ENCODE measurements at places on chromosomes 16 and 17.

GRCh38 chr17:45361451-45361850, 44.6 kb upstream of the MAP3K14 start:
- DNase-seq, result no peak

- peak; percentile 98 for DNase-seq
Measured at GRCh38 chr17:80219013-80219762, 945 bp downstream of the SGSH start.

- DNase-seq, result no peak
Measured at GRCh38 chr17:15965528-15965927, 20.6 kb downstream of the ADORA2B start.

DNA sequence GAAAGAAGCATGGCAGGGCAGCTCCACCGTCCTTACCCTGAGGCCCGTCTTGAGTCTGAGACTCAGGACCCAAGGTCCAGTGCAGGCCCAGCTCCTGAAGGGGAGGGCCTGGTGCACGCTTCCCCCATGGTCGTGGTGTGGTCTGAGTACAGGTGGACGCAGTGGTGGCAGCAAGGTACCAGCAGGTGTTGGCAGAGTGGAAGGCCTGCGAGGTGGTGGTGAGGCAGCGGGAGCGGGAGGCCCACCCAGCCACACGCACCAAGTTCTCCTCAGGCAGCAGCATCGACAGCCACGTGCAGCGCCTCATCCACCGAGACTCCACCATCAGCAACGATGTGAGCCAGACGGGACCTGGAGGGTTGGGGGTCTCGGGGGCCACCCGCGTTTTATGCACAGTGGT, 27.7 kb downstream of the MNT start:
- no peak for DNase-seq

DNA sequence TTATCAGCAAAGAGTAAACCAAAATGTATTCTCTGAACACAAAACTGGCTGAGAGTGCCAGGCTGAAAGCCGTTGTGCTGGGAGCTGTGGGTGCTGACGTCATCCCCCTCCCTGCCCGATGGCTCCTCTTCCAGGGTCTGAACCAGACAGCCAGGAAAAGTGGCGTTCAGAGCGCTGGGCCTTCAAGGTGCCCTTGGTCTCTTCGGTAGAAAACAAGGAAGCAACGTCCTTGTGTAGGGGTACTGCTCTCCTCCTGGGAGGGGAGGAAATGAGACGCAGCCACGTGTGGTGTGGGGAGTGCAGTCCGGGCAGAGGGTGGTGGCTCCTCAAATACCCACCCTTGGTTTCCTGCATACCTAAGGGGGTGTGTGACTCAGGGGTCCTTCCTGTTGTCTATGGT, 394.7 kb downstream of the SEC14L1 start:
- peak; percentile 26 for DNase-seq

- DNase-seq, result no peak
Measured at GRCh38 chr17:76139801-76140660, 1.0 kb downstream of the FOXJ1 start.

- DNase-seq, result peak; percentile 59
Measured at GRCh38 chr17:58344791-58345157, 7.2 kb downstream of the SUPT4H1 start.

GRCh38 chr17:47987240-47987835, 16.4 kb downstream of the CDK5RAP3 start:
- DNase-seq, result no peak

GRCh38 chr17:30808785-30809286, 15.7 kb downstream of the CRLF3 start:
- DNase-seq, result peak; percentile 93

GRCh38 chr16:1088295-1089170, 7.5 kb downstream of the C1QTNF8 start:
- no peak for DNase-seq

GRCh38 chr17:66541461-66542128, 239.2 kb downstream of the PRKCA start:
- peak; percentile 56 for DNase-seq

GRCh38 chr16:72112906-72113615, 19.4 kb downstream of the DHX38 start:
- no peak for DNase-seq

GRCh38 chr16:49574826-49575225, 201.2 kb downstream of the C16orf78 start:
- no peak for DNase-seq

- no peak for DNase-seq
Measured at GRCh38 chr16:5026664-5027063, 7.1 kb downstream of the NAGPA start.

DNA sequence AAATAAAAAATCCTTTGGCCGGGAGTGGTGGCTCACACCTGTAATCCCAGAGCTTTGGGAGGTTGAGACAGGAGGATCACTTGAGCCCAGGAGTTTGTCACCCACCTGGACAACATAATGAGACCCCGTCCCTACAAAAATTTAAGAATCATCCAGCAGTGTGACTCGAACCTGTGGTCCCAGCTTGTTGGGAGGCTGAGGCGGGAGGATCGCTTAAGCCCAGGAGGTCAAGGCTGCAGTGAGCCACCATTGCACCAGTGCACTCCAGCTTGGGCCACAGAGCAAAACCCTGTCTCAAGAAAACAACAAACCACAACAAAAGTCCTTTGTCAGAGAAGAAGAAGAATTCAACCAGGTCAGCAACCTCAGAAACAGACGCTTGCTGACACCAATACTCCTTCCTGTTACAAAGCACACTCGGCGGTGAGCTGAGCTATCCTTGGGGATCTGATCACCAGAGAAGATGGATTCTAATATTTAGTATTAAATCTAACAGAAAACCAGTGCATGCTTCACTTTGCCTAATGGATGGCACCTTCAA, 12.9 kb upstream of the PVALEF start:
- no peak for DNase-seq

DNA sequence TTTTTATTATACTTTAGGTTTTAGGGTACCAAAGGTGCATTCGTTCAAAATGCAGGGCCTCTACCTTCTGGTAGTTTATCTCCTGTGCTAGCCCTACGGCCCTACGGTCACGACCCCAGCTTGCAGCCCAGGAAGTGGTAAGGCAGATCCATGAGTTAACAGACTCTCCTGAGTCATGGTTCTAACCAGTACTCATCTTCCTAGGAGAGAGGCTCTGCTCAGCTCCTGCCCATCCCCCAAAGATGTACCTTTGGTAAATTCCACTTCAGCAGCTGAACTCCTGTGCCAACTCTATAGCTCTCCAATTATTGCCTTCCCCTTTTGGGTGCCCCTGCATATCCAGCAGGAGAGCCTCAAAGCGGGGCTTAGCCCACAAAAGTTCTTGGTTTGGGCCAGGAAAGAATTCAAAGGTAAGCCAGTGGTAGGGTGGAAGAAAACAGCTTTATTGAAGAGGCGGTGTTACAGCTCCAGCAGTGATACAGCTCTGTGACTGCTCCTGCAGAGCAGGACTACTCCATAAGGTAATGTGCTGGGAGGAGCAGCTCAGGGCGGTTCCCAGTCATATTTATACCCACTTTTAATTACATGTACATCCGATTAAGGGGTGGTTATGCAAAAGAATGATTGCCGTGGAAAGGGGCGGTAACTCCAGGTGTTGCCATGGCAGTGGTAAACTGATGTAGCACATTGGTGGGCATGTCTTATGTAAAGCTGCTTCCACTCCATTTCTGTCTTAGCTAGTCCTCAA, 241.4 kb downstream of the PMP22 start:
- no peak for DNase-seq

- no peak for DNase-seq
Measured at GRCh38 chr17:66018786-66019185, 173.1 kb downstream of the CEP112 start.

- no peak for DNase-seq
Measured at GRCh38 chr16:12876778-12877177, 24.6 kb upstream of the SHISA9 start.

DNA sequence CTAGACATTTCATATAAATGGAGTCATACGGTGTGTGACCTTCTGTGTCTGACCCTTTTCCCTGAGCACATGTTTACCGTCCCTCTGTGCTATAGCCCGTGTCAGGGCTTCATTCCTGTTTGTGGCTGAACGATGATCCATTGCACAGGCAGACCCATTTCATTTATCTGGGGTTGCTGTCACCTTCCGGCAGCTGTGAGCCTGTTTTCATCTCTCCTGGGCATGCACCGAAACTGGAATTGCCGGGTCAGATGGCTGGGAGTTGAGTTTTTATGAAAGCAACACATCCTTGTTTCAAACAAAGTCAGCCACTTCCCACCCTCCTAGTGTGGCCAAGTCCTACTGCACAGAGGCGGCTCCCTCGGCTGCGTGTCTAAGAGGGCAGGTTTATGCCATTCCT, 25.5 kb downstream of the BAIAP2 start:
- DNase-seq, result no peak

DNA sequence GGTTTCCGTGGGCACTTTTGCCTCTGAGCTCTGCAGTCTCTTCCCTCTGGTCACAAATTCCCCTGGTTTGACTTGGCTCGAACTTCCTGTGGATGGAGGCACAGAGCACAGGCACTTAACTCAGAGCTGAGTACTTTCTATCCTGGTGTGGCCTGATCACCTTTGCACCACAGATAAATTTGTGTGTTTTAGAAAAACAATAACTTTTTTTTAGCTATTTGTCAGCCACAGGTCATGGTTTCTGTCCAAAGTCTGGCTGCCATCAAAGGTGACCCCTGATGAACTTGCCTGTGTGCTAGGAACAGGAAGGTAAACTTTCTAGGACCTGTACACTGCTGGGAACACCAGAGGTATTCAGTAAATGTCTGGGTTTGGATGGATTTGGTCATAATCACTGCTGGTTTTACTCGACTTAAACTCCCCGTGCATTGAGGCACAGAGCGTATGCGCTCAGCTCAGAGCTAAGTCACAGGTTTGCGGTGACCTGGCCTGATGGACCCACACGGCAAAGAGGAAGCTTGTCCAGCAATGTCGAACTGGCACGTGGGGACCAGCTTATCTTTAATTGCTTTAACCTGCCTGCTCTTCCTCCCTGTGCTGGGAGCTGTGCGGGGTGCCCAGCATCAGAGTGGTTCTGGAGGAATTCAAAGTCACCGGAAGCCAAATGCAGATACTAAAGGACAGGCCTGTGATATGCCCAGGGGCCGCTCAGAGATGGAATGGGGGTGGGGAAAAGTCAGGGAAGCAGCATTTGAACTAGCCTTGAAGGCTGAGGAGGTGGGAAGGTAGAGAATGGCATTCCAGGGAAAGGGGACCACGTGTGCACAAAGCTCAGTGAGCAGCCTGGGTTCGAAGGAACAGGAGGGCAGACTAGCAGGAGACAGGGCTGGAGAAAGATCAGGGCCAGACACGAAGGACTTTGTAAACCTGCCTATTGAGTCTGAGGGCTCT, 12.9 kb downstream of the SLC13A5 start:
- no peak for DNase-seq

DNA sequence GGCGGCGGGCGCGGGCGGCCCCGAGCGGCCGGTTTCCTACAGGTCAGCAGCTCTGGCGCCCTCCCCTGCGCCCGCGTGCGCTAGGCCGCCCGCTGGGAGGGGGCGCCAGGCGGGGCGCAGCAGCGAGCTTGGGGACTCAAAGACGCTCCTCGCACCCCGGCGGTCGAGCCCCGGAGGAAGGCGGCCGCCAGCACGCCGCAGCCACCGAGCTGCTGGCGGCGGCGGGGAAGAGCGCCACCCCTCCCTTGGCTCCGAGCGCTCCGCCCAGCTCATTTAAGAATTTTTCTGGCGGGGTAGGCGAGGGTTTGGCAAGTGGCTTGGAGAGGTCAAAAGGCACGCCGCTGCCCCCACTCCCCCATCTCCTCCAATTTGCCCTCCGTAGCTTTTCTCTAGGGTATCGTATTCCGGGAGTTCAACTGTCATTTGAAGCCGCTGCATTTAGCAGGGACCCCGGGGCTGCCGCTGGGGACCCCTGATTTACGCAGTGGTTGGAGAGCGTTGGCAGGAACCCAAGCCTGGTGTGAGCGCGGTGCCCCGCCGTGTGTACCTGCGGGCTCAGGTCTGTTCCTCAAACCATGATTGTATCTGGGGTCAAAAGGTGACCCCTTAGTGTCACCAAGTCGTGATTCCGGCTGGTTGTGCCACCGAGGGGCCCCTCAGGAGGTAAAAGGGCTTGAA, 59.5 kb upstream of the GSE1 start:
- DNase-seq, result peak; percentile 86

- DNase-seq, result no peak
Measured at GRCh38 chr16:88423448-88423850, 29.6 kb upstream of the ZFPM1 start.

GRCh38 chr16:57304169-57305061, 19.9 kb upstream of the PLLP start:
- no peak for DNase-seq

GRCh38 chr17:76742958-76743357, 5.0 kb downstream of the MFSD11 start:
- no peak for DNase-seq

DNA sequence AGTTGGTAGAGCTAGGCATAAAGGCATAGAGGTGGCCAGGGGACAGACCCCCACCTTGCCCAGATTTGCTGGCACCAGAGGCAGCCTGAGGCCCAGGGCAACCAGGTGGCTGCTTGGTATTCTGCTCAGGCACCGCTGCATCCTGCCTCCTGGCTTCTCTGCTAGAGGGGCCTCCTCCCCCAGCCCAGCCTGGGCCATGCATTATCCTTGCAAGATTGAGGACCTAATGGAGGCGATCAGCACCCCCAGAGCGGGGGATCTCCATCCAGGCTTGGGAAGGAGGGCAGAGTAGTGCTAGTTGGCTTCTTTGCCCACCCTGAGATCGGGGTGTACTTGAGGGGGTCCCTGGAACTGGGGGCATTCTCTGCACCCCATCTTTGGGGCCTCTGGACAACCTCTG, 23.8 kb downstream of the CDK5RAP3 start:
- DNase-seq, result no peak

- peak; percentile 66 for DNase-seq
Measured at GRCh38 chr16:14329727-14330350, 258.7 kb downstream of the MRTFB start.

DNA sequence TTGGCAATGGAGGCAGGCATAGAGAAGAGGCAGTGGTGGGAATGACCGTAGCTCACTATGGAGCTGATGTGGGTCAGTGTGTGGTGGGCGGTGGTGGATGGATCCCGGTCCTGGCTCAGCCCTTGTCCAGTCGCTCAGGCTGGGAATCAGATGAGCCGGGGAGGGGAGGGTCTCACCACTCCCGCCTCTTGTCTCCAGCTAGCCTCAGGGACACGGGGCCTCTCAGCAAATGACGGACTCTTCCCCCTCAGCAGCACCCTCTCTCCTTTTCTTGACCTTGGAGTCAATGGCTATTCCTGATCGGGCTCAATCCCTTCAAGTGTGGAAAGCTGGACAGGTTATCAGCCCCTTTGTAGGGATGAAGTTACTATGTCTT, 208.5 kb downstream of the NTN1 start:
- DNase-seq, result no peak

DNA sequence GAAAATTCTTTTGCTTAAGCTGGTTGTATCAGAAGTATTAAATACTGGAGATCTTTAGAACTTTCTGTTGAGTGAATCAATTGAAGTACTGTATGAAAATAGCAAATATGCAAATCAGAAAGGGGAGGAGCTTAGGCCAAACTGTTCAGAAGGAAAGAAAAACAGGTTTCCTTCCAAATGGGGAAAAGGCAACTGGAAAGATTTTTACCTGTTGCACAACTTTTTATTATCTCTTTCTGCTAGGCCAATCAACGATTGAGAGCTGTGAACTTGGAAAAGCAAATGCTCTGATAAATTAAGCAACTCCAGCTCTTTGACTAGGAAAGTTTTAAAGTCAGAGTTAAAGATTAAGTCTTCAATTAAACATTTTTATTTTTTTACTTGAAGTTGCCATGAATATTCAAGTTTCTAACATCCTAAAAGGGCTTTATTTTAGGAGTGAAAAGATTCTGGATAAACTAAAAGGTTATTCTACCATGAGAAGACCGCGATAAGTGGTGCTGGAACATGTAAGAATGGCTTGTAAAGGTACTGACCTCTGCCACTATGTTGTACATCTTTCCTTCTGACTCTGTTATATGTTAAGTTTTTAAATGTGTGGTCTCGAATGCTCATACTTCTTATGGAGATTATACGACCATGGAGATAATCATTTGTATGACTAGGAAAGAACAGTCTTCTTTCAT, 16.5 kb downstream of the DCUN1D3 start:
- no peak for DNase-seq

All from KBM-7 (cell line).